ENCODE measurements at places on chromosomes 11 and 22.

- DNase-seq: peak; percentile 88
Observed at GRCh38 chr11:57644748-57645688, 4.7 kb downstream of the YPEL4 start.

DNA sequence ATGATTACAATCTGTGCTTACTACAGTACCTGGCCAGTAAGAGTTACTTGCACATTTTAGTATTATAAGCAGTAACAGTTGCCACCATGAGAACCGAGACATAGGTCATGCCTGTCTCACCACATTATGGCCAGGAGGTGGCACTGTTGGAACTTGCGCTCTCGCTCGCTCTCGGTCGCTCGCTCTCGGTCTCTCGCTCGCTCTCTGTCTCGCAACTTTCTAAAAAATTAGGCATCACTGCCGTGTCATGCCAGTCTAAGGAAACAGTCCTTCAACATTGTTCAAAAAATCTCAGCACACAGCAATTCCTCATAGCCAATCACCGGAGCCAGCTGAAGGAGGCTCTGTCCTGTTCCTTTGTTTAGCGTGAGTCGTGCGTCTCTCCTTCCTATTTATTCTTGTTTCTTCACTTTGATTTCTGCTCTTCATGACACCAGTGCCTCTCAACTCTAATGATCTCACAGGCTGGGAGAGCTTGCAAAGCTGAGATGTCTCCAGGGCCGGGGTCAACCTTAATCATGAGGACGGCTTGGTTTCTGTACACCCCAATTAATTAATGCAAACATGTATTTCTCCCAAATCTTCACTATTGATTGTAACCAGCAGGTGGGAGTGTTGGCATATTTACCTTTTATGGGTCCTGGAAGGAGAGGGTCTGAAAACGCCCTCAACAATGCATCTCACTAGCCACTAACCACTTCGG, 6.3 kb upstream of the ADAMTS8 start:
- peak; percentile 90 for DNase-seq

DNA sequence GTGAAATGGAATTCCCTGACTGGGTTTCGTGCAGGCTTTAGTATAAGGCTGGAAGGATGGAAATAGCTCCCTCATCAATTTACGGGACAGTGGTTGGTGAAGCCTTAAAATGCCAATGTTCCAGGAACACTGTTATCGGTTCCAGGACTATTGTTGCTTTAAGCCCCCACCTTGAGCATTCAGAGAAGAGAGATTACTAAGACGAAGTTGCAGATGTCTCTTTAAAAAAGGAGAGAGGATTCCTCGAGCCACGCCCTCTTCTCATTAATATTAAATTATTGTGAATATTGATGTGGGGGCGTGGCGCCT, 195 bp upstream of the CREB3L1 start:
- no peak for DNase-seq

GRCh38 chr11:102666331-102666957, 39.1 kb downstream of the MMP27 start:
- peak; percentile 72 for DNase-seq

DNA sequence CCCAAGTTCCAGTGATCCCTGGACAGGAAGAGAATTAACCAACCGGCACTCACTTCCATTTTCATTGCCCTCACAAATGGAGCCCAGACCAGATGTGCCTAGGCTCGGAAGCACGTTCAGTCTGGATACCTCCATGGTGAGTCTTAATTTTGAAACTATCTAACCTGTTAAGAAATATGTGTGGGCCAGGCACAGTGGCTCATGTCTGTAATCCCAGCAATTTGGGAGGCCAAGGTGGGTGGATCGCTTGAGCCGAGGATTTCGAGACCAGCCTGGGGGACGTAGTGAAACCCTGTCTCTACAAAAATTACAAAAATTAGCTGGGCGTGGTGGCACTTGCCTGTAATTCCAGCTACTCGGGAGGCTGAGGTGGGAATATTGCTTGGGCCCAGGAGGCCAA, 31.5 kb downstream of the MCAM start:
- no peak for DNase-seq

DNA sequence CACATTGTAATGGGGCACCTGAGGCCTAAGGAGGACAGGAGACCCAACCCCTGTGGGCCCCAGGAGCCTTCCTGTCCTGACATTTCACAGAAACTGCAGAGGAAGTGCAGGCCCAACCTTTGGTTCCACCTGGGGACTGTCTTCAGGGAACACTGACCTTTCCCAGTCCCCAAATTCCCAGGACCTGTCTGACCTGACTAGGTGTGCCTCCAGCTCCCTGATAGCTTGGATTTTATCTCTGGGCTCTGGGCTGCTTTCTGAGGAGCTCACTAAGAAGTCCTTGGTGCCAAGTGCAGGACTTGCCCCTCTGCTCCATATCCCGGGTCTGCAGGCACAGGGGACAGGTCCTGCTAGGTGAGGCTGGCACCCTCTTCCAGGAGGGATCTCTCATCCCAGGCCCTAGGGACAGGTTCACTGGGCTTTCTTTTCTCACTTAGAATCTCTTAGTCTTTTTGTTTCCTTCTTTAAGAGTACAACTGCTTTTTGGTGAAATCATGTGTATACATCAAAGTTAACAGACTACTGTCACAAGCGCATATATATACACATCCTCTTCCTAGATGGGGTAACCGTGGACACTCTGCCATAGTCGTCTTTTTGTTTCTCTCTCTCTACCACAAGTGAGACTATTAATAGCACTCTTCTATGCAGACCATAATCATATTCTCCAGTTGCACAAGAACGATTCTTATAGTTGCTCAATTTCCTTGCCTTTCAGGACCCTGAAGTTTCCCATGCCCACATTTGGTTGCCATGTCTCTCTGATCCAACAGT, 72.0 kb upstream of the IGLL5 start:
- no peak for DNase-seq

- no peak for DNase-seq
Observed at GRCh38 chr11:126198648-126199047, 12.8 kb downstream of the RPUSD4 start.

DNA sequence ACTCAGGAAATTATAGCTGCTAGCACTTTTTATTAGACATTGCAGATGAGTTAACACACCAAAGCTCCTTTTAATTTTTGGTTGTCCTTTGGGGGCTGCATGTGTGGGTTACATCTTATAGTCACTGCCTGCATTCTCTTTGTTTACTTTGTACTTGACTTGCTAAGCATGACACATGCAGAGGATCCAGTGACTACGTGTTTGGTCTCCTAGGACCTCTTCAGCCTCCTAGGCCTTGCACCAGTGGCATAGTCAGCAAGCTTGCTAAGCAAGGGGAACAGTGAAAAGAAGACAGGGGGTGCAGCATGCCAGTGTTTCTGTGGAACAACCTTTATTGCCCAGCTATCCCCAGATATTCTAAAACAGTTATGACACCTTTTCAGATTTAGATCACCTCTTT, 108.2 kb downstream of the PAX6 start:
- DNase-seq: no peak

GRCh38 chr11:30317030-30317429, 5.9 kb upstream of the ARL14EP start:
- DNase-seq: no peak

DNA sequence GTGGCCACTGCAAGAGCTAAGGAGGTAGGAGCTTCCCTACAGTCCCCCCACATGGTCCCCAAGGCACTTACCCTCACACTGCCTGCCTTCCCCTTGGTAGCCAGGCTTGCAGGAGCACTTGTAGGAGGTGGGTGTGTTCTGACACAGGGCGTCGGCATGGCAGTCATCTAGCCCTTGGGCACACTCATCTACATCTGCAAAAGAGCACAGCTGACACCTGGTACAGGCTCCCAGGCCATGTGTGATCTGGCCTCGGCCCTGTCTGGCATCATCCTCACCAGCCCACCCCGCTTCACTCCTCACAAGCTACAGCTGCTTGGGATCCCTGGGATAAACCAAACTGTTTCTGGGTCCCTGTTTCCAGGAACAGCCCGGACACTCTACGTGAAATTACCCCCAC, 1.8 kb downstream of the SCUBE2 start:
- DNase-seq: no peak
